ENCODE measurements at places on chromosomes 7 and 10. TPM values are rescaled to one million over a fixed set of nuclear protein-coding genes. Genes with fewer than 3 reads are reported as not detected.

- H3K27me3 ChIP-seq, result no peaks in the 10 kb centered on the region
- peak overlapping the region; percentile 87 for H3K27ac ChIP-seq
- DNase-seq, result no peak
- peaks cover 37% of the 10 kb centered on the region for H3K4me1 ChIP-seq
- H3K4me3 ChIP-seq, result no peak overlapping the region
Measured at GRCh38 chr10:33087152-33087551, 129.1 kb upstream of the ITGB1 start.

- no peak overlapping the region for H3K27ac ChIP-seq
- no peak for DNase-seq
- no peak overlapping the region for H3K4me3 ChIP-seq
- no peaks in the 10 kb centered on the region for H3K36me3 ChIP-seq
Measured at GRCh38 chr10:70564901-70565351, 37.6 kb downstream of the PRF1 start.

DNA sequence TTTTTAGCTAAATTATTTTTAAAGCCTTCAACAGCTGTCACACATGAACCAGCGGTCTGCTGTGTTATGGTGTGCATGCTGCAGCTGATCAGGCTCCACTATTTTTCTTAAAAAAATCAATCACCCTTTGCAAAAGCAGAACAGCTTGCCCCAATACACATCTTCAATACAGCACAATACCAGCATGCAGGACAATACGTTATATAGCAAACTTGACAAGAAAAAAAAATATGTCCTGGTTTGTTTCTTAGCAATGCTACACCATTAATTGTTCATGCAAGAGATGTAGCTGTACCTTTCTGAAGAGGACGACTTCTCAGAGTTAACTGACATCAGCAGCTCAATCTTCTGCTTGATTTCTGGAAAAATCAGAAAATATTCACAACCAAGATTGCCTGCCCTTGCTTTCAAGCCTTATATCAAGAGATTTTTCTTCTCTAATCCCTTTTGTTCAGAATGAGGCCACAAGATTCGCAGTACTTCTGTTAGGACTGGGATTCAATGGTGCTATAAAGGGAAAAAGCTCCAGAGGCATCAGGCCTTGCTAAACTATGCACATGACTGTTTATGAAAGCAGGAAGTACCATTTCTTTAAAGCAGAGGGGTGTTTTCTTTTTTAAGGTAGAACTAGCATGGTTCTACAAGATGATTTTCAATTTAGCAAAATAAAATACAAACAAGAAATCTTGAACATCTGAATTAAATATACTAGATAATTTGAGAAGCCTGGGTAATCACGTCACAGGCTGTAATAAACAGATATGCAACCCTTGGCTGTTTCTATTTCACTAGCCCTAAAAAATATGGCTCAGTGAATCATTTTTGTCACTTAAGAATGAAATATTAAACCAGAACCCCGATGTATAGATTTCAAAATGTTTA is 120.0 kb downstream of the SRPK2 start:
- no peaks in the 10 kb centered on the region for H3K27me3 ChIP-seq
- peak overlapping the region; percentile 79 for H3K27ac ChIP-seq
- H3K4me3 ChIP-seq, result peak overlapping the region; percentile 74
- no peak for DNase-seq
- H3K36me3 ChIP-seq, result no peaks in the 10 kb centered on the region

The PLXNA4 gene
- total RNA-seq, result 0.17 TPM

Data from activated CD4-positive, alpha-beta memory T cell treated with anti-CD3 and anti-CD28 coated beads for 36 hours (primary cell).